Prostate gland (tissue), 2 donors: ENCODE measurements at places on chromosomes 11 and 22.
A peak's percentile ranks its signal among the peaks of the same experiment; 100 is the strongest.

DNA sequence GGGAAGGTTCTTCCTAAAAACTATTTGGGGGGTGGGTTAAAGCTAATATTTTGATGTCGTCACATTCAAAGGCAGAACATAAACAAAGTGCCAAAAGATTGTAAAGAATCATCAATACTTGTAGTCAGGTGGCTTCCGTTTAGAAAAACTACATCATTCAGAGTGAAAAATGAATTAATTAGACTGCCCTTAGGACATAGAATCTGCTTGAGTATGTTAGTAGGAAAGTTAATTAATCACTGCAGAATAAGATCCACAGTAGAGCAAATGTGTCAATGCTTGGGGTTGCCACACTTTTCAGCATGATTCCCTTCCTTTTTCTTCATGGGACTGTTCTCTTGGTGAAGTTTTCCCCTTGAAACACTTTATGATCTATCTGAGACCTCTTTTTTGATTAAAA lies 166.8 kb upstream of the MTNR1B start:
- no peak for DNase-seq
- H3K27me3 ChIP-seq = no peaks in the 10 kb centered on the region
- no peaks in the 10 kb centered on the region for H3K36me3 ChIP-seq
- no peak overlapping the region for H3K27ac ChIP-seq
- no peak overlapping the region for H3K4me3 ChIP-seq
- H3K4me1 ChIP-seq = no peaks in the 10 kb centered on the region

GRCh38 chr11:44878711-44879110 lies 72.0 kb downstream of the TP53I11 start:
- H3K27me3 ChIP-seq = no peaks in the 10 kb centered on the region
- H3K4me1 ChIP-seq = no peaks in the 10 kb centered on the region
- DNase-seq = no peak
- no peak overlapping the region for H3K4me3 ChIP-seq
- no peak overlapping the region for H3K27ac ChIP-seq
- no peaks in the 10 kb centered on the region for H3K36me3 ChIP-seq

DNA sequence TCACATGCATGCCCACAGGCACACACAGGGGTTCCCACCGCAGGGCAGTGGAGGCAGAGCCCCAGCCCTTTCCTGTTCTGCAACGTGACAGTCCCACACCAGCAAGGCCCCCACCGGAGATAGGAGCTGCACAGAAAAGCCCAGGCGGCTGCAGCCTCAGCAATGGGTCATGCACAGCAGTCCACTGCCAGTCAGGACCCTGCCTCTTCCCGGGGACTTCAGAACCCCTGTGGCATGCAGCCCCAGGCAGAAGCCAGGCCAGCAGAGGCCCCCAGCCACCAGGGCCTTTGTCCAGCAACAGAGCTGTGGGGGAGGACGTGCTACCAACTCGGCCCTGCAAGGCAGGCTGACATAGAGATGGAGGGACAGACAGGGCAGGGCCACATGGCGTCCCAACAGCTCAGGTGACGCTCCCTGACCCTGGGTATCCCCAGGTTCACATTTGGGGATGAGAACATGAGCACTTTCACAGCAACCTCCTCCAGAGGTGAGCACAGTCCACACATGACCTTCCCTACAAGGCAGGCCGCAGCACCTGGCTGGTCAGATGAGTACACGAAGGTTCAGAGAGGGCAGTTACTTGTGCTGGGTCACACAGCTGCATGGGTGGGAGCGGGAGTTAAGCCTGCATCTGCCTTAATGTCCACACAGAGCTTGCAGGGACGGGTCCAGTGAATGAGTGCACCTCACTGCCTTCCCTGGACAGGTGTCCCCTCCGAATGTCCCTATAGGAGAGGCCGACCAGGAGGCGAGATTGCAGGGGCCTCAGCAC lies 87.3 kb downstream of the CELSR1 start:
- no peaks in the 10 kb centered on the region for H3K36me3 ChIP-seq
- H3K4me3 ChIP-seq = no peak overlapping the region
- DNase-seq = no peak
- peaks cover 35% of the 10 kb centered on the region for H3K4me1 ChIP-seq
- peak overlapping the region; percentile 41 for H3K27ac ChIP-seq

DNA sequence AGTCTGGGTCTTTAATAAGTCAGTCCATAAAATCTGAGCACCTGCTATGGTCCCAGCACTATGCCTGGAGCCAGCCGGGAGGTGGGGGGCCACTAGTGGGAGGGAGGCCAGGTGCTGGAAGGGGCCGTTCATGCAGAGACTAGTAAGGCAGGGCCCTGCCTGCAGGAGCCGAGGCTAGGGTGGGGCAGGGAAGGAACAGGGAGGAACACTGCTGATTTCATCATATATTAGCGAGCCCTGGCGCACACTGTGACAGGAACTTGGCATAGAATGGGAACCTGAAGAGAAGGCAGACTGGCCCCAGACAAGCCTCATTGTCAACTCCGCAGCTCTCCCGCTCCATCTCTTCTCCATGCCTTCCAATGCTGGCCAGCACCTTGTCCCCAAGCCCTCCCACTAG lies 7.1 kb downstream of the VSIG10L2 start:
- peak overlapping the region; percentile 61 for H3K27ac ChIP-seq
- H3K36me3 ChIP-seq = no peaks in the 10 kb centered on the region
- peaks cover 18% of the 10 kb centered on the region for H3K4me1 ChIP-seq
- peak; percentile 91 for DNase-seq

DNA sequence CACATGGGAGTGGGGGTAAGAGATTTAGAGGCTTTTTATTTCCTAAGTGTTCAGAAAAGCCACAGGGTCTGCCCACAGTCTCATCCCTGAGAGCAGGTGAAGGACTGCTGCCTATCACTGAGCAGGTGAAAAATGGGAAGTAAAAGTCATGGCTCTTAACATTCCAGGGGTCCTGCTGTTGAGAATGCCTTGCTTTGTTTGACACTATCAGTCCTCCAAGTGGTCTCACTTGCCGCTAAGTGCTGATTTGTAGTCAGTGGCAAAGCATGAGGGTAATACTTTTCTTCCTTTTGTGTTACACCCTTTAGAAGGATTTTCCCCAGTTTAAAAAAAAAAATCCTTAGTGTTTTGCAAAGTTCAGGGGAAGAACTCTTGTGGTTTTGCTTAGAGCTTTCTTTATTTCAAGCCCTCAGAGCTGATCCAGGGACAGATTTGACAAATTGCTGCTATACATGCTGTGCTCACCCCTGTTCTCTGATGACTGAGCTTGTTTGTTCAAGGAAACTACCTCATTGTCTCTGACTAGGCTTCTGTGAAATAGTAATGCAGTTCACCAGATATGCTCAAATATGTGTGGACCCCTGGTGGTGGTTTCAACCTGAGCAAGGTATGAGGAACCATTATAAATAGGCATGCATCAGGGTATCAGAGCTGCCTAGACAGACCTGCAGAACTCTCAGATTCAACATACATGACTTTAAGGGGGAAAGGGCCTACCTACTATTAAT lies 141.0 kb downstream of the ARHGAP42 start:
- H3K27me3 ChIP-seq = no peaks in the 10 kb centered on the region
- no peak overlapping the region for H3K27ac ChIP-seq
- no peaks in the 10 kb centered on the region for H3K4me1 ChIP-seq
- no peak overlapping the region for H3K4me3 ChIP-seq

GRCh38 chr11:125165111-125165842 lies 726 bp downstream of the PKNOX2 start:
- peak overlapping the region; percentile 69 for H3K4me3 ChIP-seq
- DNase-seq = no peak
- no peaks in the 10 kb centered on the region for H3K27me3 ChIP-seq
- H3K27ac ChIP-seq = peak overlapping the region; percentile 85
- H3K36me3 ChIP-seq = no peaks in the 10 kb centered on the region

GRCh38 chr11:120211522-120212258 lies 858 bp downstream of the OAF start:
- H3K27ac ChIP-seq = peak overlapping the region; percentile 66
- no peaks in the 10 kb centered on the region for H3K36me3 ChIP-seq
- peaks cover 3% of the 10 kb centered on the region for H3K4me1 ChIP-seq
- no peak for DNase-seq

DNA sequence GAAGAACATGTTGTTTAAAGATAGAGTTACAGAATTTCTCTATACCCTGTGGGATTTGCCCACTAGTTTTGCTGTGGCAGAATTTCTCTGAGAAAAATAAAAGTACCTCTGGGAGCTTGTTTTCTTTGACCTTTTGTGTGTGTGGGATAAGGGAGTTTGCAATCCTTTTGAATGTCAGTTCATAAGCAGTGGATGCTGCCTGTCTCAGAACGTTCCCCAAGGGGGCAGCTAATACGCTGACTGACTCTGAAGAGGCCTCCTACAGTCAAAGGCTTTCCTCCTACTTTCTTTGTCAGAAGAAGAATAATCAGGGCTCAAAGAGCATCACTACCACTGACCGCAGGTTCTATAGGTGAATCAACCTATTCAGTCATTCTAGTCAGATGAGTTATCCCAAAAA lies 140.6 kb downstream of the AASDHPPT start:
- no peak for DNase-seq
- no peak overlapping the region for H3K27ac ChIP-seq
- no peak overlapping the region for H3K4me3 ChIP-seq
- H3K4me1 ChIP-seq = no peaks in the 10 kb centered on the region

DNA sequence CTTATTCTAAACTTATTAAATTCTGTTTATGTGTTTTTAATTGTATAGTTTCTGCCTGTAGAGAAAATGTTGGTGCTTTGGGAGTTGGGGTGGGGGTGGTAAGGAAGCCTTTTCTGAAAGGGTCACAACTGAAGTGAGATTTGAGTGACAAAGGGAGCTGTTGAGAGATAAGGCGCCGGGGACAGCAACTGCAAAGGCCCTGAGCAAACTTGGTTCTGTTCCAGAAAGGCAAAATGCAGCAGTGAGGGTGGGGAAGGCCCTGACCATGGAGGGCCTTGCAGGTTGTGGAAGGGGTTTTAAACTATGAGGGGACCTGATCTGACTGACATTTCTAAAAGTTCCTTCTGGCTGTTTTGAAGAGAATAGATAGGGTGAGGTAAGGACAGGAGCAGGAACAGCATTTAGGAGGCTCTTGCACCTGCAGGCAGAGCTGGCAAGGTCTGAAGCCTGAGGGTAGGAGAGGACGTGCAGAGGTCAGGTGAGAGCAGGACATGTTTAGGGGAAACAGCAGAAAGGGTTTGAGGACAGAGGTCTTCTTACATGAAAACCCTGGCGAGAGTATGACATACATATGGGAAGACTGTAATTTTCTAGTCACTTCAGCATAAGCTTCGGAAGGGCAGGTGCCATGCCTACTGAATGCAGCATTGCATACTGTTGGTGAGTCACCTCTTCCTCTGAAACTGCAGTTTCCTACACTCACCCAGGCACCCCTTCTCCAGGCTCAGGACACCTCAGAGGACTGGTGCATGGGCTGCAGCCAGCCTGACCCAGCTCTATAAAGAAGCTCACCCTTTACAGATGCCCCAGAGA lies 190.7 kb downstream of the SNX19 start:
- no peak for DNase-seq
- no peaks in the 10 kb centered on the region for H3K36me3 ChIP-seq
- H3K4me3 ChIP-seq = no peak overlapping the region
- no peak overlapping the region for H3K27ac ChIP-seq
- H3K27me3 ChIP-seq = no peaks in the 10 kb centered on the region
- H3K4me1 ChIP-seq = no peaks in the 10 kb centered on the region

GRCh38 chr11:119626871-119627270 lies 102.1 kb downstream of the NECTIN1 start:
- H3K27ac ChIP-seq = no peak overlapping the region
- no peaks in the 10 kb centered on the region for H3K36me3 ChIP-seq
- no peaks in the 10 kb centered on the region for H3K27me3 ChIP-seq
- H3K4me1 ChIP-seq = no peaks in the 10 kb centered on the region
- DNase-seq = no peak

DNA sequence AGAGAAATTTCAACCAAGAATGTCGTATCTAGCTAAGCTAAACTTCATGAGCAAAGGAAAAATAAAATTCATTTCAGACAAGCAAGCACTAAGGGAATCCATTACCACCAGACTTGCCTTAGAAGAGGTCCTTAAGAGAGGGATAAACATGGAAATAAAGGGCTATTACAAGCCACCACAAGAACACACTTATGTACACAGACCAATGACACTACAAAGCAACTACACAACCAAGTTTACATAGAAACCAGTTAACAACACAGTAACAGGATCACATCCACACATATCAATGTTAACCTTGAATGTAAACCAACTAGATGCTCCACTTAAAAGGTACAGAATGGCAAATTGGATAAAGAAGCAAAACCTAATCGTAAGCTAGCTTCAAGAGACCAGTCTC lies 38.0 kb downstream of the TMEM123 start:
- no peak overlapping the region for H3K4me3 ChIP-seq
- no peaks in the 10 kb centered on the region for H3K27me3 ChIP-seq
- no peak for DNase-seq
- no peak overlapping the region for H3K27ac ChIP-seq

- no peak overlapping the region for H3K27ac ChIP-seq
- H3K36me3 ChIP-seq = no peaks in the 10 kb centered on the region
- no peak overlapping the region for H3K4me3 ChIP-seq
- H3K27me3 ChIP-seq = no peaks in the 10 kb centered on the region
- DNase-seq = no peak
Observed at GRCh38 chr11:86208572-86208971, 36.0 kb upstream of the EED start.

DNA sequence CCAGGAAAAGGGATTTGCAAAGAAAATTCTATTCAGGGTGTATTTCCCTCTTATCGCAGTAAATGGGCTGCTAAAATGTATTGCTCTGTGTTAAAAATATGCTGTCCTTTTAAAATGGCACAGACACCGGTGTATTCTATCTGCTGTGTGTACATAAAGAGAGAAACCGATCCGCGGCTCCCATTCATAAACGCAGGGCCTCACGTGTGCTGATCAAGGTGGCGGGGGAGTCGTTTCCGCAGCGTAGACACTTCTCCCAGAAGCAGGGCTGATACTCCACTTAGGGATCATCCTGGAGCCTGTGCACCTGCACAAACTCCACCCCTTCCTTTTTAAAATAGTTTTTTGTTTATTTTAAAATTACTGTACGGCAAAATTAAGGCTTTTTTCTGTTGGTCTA lies 26.1 kb upstream of the IGSF9B start:
- H3K36me3 ChIP-seq = no peaks in the 10 kb centered on the region
- H3K27ac ChIP-seq = no peak overlapping the region
- H3K4me1 ChIP-seq = no peaks in the 10 kb centered on the region
- H3K27me3 ChIP-seq = no peaks in the 10 kb centered on the region

DNA sequence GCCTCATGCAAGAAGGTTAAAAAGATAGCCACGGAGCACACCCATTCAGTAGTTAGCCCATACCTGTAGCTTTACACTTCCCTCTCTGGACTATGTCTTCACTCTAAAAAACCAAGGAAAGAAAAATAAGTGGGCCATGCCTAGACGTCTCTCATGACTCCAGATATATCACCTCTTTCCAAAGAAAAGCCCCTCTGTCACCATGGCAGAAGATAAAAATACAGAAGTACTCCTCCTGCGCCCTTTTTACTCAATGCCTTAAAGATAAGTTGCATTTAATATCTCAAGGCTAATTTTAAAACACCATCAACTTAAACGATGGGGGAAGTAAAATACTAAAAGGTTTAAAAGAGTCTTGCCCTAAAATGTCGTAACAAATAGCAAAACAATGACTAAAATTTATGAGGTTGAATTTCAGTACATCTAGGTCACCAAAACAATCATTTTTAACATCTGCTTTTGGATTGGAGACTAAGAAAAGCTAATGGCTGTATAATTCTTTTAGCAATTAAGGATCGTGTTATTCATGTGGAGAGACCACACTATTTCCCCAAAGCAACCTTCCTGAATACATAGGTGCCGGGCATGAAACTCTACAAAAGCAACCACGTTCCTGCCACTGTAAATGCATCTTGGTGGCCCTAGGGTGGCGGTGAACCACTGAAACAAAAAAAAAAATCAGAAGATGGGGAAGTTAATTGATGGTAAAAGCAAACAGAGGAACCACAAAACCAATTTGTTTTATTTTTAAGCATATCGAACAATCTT lies 46.0 kb downstream of the CELF1 start:
- H3K4me1 ChIP-seq = peaks cover 11% of the 10 kb centered on the region
- no peak overlapping the region for H3K4me3 ChIP-seq
- H3K27ac ChIP-seq = no peak overlapping the region
- no peaks in the 10 kb centered on the region for H3K36me3 ChIP-seq
- no peak for DNase-seq
- H3K27me3 ChIP-seq = no peaks in the 10 kb centered on the region
